ENCODE measurements at places on chromosomes 1 and 21.
A peak's percentile ranks its signal among the peaks of the same experiment; 100 is the strongest.

GRCh38 chr1:157438613-157439012 is 113.7 kb downstream of the FCRL5 start:
- no peak for DNase-seq

DNA sequence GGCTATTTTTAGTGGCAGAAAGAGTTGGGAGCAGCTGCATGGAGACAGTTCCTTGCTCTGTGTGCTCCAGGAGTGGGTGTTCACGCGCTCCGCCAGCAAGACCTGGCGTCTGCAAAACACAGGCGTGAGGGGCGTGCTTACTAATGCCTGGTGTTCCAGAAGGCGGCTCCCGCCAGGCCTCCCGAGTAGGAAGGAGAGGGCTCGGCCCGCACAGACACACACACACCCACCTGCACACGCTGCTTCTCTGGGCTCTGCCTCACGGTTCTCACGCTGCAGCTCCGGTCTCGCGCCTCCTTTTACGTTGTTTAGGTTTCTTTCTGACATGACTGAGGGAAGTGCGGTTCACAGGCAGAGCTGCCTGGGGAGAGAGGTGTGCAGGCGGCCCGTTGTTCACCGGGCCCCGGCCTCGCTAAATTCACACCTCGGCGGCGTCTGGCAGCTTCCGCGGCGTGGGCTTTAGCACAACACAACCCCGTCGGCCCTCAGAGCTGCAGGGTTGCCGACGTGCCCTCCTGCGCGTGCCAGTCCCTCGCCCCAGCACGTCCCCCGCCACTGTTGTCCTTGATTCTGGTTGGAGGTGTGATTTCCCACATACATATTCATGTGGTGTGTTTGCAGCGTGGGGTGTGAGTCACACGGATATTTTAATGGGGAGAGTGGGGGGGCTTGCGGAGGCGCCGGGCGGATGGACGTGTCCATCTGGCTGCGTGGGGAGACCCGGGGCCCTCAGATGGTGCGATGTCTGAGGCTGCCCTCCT is 77.0 kb downstream of the SKI start:
- DNase-seq = no peak

GRCh38 chr1:119662034-119662437 is 14.0 kb upstream of the ZNF697 start:
- DNase-seq = no peak

GRCh38 chr1:89971600-89971999 is 23.3 kb upstream of the ZNF326 start:
- DNase-seq = no peak

GRCh38 chr21:37546949-37547614 is 180.5 kb downstream of the DYRK1A start:
- DNase-seq = no peak

DNA sequence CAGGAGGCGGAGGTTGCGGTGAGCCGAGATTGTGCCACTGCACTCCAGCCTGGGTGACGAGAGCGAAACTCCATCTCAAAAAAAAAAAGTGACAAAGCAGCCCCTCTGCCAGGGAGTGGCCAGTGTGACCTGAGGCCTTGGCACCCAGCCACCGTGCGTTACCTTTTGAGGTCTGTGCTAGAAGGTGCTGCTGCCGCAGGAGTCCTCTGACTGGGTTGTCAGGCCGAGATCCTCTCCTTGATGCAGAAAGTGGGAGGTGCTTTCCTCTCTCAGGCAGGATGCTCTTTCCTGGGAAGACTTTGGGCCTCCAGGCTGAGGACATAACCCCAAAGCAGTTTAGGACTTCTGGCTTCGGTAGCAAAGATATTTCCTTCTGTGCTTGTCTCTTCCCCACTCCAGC is 280.5 kb upstream of the VAMP3 start:
- no peak for DNase-seq

DNA sequence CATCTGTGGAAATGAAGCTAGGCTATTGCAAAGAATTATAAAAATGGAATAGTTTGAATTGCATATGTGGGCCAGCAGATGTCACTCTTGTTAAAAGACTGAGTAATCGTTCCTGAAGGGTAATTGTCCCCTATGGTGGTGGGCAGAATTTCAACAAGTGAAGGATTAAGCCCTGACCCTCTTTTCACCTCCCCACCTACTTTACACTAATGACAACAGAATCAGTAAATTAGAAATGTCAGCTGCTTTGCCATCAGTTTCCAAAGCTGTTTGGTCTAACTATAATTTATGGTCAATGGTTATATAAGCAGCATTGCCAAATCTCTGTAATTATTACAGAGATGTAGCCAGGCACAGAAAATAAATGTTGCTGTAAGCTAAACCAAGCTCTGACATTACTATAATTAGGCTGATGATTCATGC is 898.6 kb downstream of the AMY1C start:
- no peak for DNase-seq

GRCh38 chr1:94068096-94068998 is 52.6 kb downstream of the ABCA4 start:
- no peak for DNase-seq

DNA sequence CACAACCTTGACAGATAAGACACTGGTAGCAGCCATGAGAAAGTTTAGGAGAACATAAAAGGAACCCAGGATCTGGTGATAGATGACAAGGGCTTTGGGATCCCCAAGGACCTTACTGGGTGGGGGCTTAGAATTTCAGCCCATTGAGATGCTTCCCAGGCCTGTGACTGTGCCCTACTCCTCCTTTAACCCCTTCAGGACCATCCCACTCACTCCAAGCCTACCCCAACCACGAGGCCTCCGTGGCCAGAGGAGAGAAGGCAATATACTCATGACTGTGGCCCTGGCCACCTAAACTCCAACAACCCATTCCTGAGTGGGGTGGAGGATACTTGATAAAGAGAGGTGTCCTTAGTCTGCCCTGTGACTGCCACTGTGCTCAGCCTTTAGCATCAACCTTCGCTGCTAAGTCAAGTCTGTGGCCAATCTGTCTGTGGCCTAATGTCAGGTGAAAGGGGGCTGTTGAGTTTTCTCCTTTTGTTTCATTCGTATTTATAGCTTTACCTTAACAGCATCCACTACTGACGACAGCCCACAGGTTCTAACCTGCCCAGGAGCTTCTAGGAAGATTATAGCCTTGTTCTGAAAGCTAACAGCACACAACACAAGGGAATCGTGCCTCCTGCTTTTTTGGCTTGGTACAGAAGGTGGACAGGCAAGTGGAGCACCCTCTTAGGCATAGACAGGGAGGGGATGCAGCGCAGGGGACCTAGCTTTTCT is 16.9 kb upstream of the BCAR3 start:
- no peak for DNase-seq

DNA sequence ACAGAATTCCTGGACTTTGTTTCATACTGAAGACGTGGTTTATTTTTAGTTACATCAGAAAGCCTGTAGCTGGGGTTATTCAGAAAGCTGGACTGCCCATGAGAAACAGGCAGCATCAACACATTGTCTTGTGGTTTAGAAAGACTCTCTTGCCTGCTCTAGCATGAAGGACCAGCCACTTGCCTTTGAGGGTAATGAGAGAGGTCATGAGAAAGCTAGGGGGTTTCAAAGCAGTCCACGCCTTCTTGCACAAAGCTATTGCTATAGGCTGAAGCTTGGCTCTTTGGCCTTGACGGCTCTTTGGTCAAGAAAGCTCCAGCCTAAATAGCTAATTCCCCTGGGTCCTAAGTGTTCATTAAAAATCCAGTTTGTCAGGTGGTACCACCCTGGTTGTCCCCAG is 208.1 kb downstream of the PRDM2 start:
- DNase-seq = no peak

- no peak for DNase-seq
These were observed 44.5 kb upstream of the PIGC start for GRCh38 chr1:172488393-172488792.

DNA sequence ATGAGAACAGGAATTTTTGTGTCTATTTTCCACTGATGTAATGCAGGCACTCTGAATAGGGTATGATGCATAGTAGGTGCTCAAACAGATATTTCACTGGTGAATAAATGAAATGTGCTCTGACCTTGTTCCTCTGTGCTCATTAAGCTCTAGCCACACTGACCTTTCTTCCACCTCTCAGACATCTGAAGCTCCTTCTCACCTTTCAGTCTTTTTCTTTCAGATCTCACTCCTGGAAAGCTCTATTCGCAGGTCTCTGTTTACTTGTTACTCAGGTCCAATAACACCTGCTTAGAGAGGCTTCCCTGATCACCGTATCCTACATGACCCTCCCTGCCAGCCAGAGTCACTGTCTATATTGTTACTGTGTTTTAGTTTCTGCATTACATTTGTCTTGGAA is 59.2 kb upstream of the IVNS1ABP start:
- no peak for DNase-seq

DNA sequence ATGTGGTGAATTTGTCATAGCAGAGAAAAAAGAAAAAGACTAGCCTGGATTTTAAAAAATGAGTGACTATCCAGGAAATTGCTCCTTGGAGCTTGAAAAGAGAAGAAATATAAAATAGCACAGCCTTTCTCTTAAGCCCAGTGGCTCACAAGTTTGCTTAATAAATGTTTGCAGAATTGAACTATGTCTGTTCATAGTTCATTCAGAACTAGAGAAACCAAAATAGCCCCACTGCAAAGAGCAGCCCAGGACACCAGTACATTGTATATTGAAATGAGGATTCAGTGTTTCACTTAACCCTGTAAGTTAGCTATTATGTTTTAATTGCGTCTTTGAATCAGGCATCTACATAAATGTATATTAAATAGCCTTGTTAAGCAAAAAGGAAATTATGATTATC is 88.8 kb downstream of the NR5A2 start:
- DNase-seq = no peak

DNA sequence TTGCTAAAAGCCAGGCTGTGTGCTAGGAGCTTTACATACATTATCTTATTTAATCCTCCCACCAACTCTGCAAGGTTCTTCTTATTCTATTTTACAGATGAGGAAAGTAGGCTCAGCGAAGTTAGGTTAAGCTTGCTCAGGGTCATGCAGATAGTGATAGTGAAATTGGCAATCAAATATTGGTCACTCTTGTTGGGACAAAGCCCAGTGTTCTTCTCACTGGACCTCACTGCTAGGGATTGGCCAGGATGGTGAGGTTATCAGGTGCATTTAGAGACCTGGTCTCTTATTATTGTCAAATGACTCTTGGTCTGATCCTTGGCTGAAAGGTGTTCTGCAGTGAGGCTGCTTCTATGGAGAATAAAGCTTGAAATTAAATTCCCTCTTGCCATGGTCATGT is 145.1 kb downstream of the CNIH3 start:
- no peak for DNase-seq

- no peak for DNase-seq
These were observed 97.5 kb upstream of the KCNJ6 start for GRCh38 chr21:38013741-38014140.

GRCh38 chr1:150560576-150561253 is 11.5 kb downstream of the ADAMTSL4 start:
- DNase-seq = peak; percentile 88

DNA sequence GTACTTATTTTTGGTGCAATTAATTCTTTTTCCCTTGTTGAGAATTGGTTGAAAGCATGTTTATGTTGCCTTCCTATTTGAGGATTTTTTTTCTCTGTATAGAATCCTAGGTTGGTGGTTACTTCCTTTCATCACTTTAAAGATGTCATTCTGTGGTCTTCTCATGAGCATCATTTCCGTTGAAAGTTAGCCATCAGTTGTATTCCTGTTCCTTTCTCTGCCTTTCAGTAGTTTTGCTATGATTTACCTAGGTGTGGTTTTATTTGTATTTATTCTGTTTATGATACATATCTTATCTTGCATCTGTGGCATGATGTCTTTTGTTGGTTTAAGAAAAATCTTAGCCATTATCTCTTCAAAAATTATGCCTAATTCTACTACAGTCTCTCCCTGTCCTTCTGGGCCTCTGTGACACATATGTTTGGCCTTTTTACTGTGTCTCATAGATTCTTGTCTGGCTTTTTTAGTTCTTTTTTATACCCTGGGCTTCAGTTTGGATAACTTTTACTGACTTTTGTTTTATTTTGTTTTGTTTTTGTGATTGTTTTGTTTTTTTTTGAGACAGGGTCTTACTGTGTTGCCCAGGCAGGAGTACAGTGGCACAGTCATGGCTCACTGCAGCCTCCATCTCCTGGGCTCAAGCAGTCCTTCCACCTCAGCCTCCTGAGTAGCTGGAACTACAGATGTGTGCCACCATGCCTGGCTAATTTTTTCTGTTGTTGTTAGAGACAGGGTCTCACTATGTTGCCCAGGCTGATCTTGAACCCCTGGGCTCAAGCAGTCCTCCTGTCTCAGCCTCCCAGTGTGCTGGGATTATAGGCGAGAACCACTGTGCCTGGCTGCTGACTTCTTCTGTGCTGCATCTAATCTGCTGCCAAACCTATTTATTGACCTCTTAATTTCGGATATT is 24.1 kb downstream of the PTGFRN start:
- DNase-seq = no peak

GRCh38 chr1:150928286-150928685 is 2.1 kb downstream of the SETDB1 start:
- no peak for DNase-seq

GRCh38 chr21:41009398-41010100 is 158.4 kb upstream of the BACE2 start:
- no peak for DNase-seq

DNA sequence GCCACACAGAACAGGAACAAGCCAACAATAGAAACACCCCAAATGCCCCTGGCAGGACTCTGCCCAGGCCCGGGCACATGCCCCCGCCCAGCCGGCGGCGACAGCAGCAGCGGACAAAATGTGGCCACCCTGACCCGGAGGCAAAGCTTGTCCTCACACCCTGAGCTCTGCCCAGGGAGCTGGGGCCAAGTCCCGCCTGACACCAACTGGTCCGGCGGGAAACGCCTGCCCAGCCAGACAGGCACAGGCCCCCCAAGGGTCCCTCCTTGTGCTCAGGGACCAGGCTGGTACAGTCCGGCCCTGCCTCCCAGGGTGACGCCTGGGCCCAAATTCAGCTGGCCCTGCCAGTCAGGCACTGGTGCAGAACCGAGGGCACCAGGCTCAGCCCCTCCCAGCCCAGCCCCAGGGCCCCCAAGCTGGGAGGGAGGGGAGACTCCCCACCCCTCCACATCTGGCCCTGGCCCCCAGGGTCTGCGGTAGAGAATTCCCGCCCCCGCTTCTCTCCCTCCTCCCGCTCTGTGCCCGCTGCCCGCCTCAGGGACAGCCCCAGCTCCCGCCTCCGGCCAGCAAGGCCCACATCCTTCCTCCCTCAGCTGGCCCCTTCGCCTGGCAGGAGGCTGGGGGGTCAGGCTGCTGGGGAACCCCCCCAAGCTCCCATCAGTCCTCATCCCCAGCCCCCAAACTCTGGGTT is 2.0 kb downstream of the AHDC1 start:
- DNase-seq = no peak

GRCh38 chr1:234921266-234922062 is 207.2 kb downstream of the TOMM20 start:
- no peak for DNase-seq

- no peak for DNase-seq
These were observed 7.8 kb upstream of the H3-3A start for GRCh38 chr1:226054519-226055327.

GRCh38 chr21:34498623-34499022 is 13.4 kb downstream of the KCNE1 start:
- no peak for DNase-seq

GRCh38 chr1:43495204-43495603 is 35.5 kb upstream of the PTPRF start:
- no peak for DNase-seq

DNA sequence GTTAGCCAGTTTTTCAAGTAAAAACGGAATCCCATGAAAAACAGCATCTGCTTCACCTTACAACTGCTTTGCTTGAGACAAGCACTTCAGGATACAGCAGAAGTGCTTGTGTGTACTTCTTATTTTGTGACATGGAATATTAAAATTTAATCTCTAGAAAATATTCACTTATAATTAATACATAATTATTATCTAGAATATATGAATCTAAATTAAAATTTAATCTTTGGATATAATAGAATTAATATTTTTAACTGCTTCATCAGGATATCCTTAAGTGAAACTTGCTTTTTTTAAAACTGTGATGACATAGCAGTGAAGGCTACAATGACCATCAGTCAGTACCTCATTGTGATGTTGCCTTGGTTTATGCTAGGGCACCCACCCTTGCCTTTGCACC is 148.4 kb upstream of the C1orf105 start:
- no peak for DNase-seq
